Activated naive CD8-positive, alpha-beta T cell treated with anti-CD3 and anti-CD28 coated beads, Interleukin-2, amount 10 ng/mL, durations not matched to agents 7 days and 5 days (primary cell): ENCODE measurements at places on chromosomes 12 and 14. TPM values are rescaled to one million over a fixed set of nuclear protein-coding genes. Genes with fewer than 3 reads are reported as not detected.

DNA sequence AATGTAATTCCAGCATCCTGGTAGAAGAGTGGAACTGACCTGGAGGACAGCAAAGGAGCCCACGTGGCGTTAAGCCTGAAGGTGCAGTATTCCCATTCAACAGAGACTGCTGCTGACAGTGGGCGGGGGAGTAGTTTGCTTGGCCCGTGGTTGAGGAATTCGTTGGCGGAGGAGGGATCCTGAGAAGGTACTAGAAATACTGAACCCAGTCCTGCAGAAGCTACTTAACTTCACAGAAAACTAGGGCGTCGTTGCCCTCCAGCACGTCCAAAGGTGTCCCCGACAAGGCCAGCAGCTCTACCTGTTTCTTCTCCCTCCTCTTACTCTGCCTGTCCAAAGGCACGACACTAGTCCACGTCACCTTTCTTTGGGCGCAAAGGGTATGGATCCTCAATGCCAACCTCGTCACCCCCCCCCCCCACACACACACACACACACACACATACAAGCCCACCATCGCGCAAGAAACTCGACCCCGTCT lies 303 bp downstream of the PUS7L start:
- no peak for DNase-seq
- peaks cover 54% of the 10 kb centered on the region for H3K4me1 ChIP-seq
- peak overlapping the region; percentile 99 for H3K27ac ChIP-seq
- peaks cover 47% of the 10 kb centered on the region for H3K36me3 ChIP-seq
- peak overlapping the region; percentile 98 for H3K4me3 ChIP-seq
- no peaks in the 10 kb centered on the region for H3K27me3 ChIP-seq

DNA sequence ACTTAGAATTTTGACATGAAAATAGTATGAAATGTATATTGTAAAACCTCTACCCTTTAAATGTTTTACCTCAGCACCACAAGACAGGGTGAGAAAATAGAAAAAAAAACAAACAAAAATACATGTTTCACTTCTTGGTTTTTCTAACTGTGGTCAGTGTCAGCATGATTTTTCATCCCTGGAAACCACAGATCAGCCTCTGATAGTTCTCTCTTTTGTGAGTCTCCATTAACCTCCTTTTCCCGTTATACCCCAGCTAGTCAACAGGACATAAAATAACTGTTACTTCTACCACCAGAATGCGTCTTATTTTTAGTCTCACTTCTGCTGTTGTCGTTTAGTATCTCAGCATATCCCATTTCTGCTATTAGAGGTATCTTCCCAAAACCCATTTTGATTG lies 48.3 kb upstream of the KCNMB4 start:
- no peak for DNase-seq
- H3K36me3 ChIP-seq, result peaks cover 19% of the 10 kb centered on the region
- no peaks in the 10 kb centered on the region for H3K27me3 ChIP-seq
- no peak overlapping the region for H3K4me3 ChIP-seq

DNA sequence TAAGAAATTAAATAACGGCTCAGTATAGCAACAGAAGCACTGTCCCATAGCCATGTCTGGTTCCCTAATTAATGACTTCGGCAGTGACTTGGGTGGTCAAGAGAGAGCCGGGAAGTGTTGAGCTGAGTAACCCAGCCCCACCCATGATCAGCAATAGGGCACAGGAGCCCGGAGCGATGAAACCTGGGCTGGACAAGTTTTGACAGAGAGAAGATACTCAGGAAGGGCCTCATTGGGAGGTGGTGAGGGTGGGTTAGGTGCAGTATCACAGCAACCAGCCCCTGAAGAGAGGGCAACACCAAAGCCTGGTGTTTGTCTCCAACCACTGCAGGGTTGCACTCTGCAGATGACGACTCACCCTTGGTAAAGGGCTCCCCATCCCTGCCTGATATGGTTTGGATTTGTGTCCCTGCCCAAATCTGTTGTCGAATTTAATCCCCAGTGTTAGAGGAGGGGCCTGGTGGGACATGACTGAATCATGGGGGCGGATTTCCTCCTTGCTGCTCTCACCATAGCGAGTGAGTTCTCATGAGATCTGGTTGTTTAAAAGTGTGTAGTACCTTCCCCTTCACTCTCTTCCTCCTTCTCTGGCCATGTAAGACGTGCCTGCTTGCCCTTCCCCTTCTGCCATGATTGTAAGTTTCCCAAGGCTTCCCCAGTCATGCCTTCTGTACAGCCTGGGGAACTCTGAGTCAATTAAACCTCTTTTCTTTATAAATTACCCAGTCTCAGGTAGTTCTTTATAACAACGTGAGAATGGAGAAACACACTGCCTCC lies 124.9 kb upstream of the MED13L start:
- H3K4me1 ChIP-seq, result no peaks in the 10 kb centered on the region
- no peaks in the 10 kb centered on the region for H3K36me3 ChIP-seq
- DNase-seq, result no peak

GRCh38 chr14:92316937-92317336 lies 6.0 kb upstream of the SLC24A4 start:
- H3K4me1 ChIP-seq, result peaks cover 9% of the 10 kb centered on the region
- peaks cover 29% of the 10 kb centered on the region for H3K27me3 ChIP-seq
- no peak overlapping the region for H3K4me3 ChIP-seq
- H3K27ac ChIP-seq, result peak overlapping the region; percentile 26

- peak overlapping the region; percentile 22 for H3K4me3 ChIP-seq
- no peaks in the 10 kb centered on the region for H3K36me3 ChIP-seq
- H3K4me1 ChIP-seq, result peaks cover 16% of the 10 kb centered on the region
- no peak for DNase-seq
- no peak overlapping the region for H3K27ac ChIP-seq
These were observed 3.5 kb downstream of the RFX4 start for GRCh38 chr12:106586278-106586802.

The KRT78 gene
- total RNA-seq, result not detected

- no peaks in the 10 kb centered on the region for H3K36me3 ChIP-seq
- H3K27ac ChIP-seq, result no peak overlapping the region
- H3K27me3 ChIP-seq, result peaks cover 13% of the 10 kb centered on the region
- H3K4me3 ChIP-seq, result no peak overlapping the region
- H3K4me1 ChIP-seq, result peaks cover 6% of the 10 kb centered on the region
These were observed 50.4 kb downstream of the MYRFL start for GRCh38 chr12:69875416-69875935.

- H3K4me1 ChIP-seq, result peaks cover 8% of the 10 kb centered on the region
- no peaks in the 10 kb centered on the region for H3K27me3 ChIP-seq
- DNase-seq, result no peak
- no peak overlapping the region for H3K27ac ChIP-seq
- H3K4me3 ChIP-seq, result no peak overlapping the region
These were observed 11.0 kb downstream of the ITPR2 start for GRCh38 chr12:26822026-26822425.

DNA sequence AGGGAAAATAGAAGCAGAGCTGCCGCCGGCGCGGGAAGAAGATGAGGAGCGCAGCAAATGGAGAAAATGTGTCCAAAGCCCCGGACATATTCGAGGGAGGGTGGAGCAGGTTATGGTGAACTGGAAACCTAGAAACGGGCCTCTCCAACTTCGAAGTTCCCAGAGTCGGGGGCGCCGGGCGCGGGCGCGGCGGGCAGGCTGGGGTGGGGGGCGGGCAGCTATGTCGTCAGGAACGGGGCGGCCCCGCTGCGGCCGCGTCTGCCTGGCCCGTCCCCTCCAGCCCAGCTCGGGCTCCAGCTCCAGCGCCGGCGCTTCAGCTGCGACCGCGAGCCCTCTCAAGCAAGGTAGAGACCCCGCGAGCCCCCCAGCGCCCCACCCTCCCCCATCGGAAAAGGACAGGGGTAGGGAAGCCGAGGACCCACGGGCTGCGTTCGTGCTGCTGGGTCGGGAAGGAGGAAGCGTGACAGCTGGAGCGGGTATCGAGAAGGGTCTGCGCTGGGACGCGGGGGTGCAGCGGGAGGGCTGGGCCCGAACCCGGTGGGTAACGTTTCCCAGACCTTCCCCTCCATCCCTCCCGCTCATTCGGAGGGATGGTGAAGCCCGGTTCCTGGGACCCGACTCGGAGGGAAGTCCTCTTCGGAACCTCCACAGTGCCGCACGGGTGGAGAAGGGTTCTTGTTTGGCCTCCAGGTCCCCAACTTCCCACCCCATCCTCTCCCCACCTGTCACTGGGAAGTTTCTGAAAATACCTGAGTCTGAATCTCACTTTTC lies 1.0 kb downstream of the DGKA start:
- H3K4me3 ChIP-seq, result peak overlapping the region; percentile 98
- H3K36me3 ChIP-seq, result peaks cover 49% of the 10 kb centered on the region
- H3K27ac ChIP-seq, result peak overlapping the region; percentile 98
- H3K4me1 ChIP-seq, result peaks cover 44% of the 10 kb centered on the region
- DNase-seq, result peak; percentile 61

The PRPH gene
- 0.67 TPM for total RNA-seq

The SLC24A4 gene
- not detected for total RNA-seq

- H3K27ac ChIP-seq, result no peak overlapping the region
- H3K4me3 ChIP-seq, result peak overlapping the region; percentile 63
- H3K27me3 ChIP-seq, result no peaks in the 10 kb centered on the region
- H3K36me3 ChIP-seq, result peaks cover 9% of the 10 kb centered on the region
- no peak for DNase-seq
These were observed 2.7 kb upstream of the ABCD2 start for GRCh38 chr12:39622306-39622705.

The OR10G2 gene
- not detected for total RNA-seq

The ACSM4 gene
- total RNA-seq, result not detected

- H3K27me3 ChIP-seq, result no peaks in the 10 kb centered on the region
- peak overlapping the region; percentile 60 for H3K27ac ChIP-seq
- peaks cover 5% of the 10 kb centered on the region for H3K4me1 ChIP-seq
These were observed 115.7 kb downstream of the RFLNA start for GRCh38 chr12:124410354-124411175.

DNA sequence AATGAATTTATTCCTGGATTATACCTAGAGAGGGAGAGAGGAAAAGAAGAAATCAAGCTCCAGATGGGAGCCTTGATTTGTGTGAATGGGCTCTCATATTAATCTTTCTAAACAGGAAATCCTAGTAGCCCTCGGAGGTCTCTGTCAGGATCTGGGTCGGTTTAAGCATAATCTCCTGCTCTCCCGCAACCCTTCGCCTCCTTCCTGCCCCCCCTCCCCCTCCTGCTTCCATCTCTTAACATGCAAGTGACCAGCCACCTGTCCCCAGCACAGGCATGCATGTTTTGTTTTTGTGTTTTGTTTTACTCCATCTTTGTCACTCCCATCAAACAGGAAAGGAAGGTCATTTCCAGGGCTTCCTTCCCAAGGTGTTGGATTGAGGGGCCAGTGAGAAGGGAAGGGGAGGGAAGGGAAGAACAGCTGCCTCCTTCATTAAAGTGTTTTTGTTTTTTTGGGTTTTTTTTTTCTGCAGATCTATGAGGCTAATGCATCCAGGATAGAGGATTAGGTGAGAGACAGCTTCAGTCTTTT lies 4.8 kb upstream of the KCNA5 start:
- no peaks in the 10 kb centered on the region for H3K36me3 ChIP-seq
- no peak for DNase-seq
- peaks cover 3% of the 10 kb centered on the region for H3K4me1 ChIP-seq
- peaks cover 38% of the 10 kb centered on the region for H3K27me3 ChIP-seq

- no peaks in the 10 kb centered on the region for H3K27me3 ChIP-seq
- H3K36me3 ChIP-seq, result no peaks in the 10 kb centered on the region
- DNase-seq, result no peak
- no peak overlapping the region for H3K4me3 ChIP-seq
These were observed 478.0 kb downstream of the RMST start for GRCh38 chr12:97940629-97941028.

The GZMB gene
- total RNA-seq, result 195 TPM

The SLC41A2 gene
- 3.1 TPM for total RNA-seq

- DNase-seq, result peak; percentile 43
- H3K27ac ChIP-seq, result no peak overlapping the region
These were observed 2.4 kb downstream of the FOS start for GRCh38 chr14:75280831-75281653.

GRCh38 chr12:93762912-93763553 lies 85.9 kb downstream of the CRADD start:
- peaks cover 4% of the 10 kb centered on the region for H3K36me3 ChIP-seq
- DNase-seq, result no peak
- H3K27ac ChIP-seq, result no peak overlapping the region
- H3K27me3 ChIP-seq, result no peaks in the 10 kb centered on the region
- no peak overlapping the region for H3K4me3 ChIP-seq

DNA sequence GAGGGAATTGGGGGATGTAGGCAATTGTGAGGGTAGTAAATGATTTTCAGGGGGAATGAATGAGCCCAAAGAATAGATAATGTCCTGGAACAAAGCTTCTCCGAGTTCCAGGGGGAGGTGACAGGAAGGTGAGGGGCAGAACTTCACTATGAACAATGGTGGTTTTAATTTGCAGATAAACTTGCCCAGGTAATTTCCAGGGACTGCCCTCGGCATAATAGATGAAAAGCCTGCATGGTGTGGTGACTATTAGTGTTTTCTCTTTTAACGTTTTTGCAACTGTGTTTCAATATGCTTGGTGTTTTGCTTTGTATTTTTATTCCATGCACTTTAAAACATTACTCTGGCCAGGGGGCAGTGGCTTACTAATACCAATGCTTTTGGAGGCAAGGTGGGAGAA lies 325.2 kb upstream of the RGS6 start:
- DNase-seq, result no peak
- no peak overlapping the region for H3K4me3 ChIP-seq
- H3K27ac ChIP-seq, result no peak overlapping the region

The RPGRIP1 gene
- total RNA-seq, result not detected

GRCh38 chr12:12334367-12335040 lies 15.5 kb downstream of the MANSC1 start:
- H3K4me1 ChIP-seq, result peaks cover 15% of the 10 kb centered on the region
- H3K27ac ChIP-seq, result no peak overlapping the region
- DNase-seq, result peak; percentile 73
- H3K36me3 ChIP-seq, result no peaks in the 10 kb centered on the region

GRCh38 chr12:93938317-93938716 lies 210.1 kb upstream of the PLXNC1 start:
- H3K27ac ChIP-seq, result no peak overlapping the region
- no peaks in the 10 kb centered on the region for H3K4me1 ChIP-seq
- H3K36me3 ChIP-seq, result peaks cover under 1% of the 10 kb centered on the region
- no peak overlapping the region for H3K4me3 ChIP-seq
- no peak for DNase-seq

The IAPP gene
- total RNA-seq, result not detected

DNA sequence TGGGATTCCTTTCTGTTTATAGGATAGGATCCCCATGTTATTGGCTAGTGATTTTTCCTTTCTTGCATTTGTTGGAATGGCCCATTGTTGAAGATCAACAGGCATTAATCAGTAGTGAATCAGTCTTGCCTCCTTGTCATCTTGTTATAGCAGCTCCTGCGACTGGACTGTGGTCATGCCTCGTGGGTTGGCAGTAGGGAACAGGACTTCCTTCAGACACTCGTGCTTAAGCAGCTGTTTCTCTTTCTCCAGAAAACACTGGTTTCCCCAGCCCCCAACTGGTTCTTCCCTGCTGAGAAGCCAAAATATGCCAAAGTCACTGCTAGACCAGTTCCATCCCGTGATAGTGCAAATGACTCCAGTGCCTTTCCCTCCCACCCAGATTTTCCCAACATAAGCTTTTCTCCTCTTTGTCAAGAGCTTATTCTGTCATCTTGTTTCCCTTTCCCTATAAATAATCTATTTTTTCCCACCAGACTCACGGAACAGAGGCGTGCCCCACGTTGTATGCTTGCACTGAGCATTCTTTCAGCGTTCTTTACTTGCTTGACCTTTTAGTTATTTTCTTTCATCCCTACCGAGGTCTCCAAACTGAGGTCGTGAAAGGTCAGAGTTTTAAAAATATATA lies 83.5 kb downstream of the SAMD4A start:
- H3K36me3 ChIP-seq, result no peaks in the 10 kb centered on the region
- no peak for DNase-seq
- H3K4me1 ChIP-seq, result peaks cover 6% of the 10 kb centered on the region
- H3K4me3 ChIP-seq, result no peak overlapping the region
- no peak overlapping the region for H3K27ac ChIP-seq

The CLEC4C gene
- not detected for total RNA-seq
